Cardiac ventricle fibroblast (primary cell): ENCODE measurements at places on chromosomes 7 and 10. TPM values are rescaled to one million over a fixed set of nuclear protein-coding genes. Genes with fewer than 3 reads are reported as not detected.

Gene FAM237B
- total RNA-seq = not detected in 2 replicates

Gene RNF148
- total RNA-seq = 0.19 and 0.20 TPM in 2 replicates

Gene PRLHR
- total RNA-seq = not detected in 2 replicates

Gene CREB5
- total RNA-seq = 0.81 and 1.7 TPM in 2 replicates

Gene HOXA9
- not detected in 2 replicates for total RNA-seq

Gene FHIP2A
- 22.8 and 26.2 TPM in 2 replicates for total RNA-seq
